ENCODE measurements at places on chromosomes 7 and 10.

- no peak for DNase-seq
- no peaks in the 10 kb centered on the region for H3K36me3 ChIP-seq
Measured at GRCh38 chr10:79984851-79985250, 35.9 kb upstream of the SFTPD start.

DNA sequence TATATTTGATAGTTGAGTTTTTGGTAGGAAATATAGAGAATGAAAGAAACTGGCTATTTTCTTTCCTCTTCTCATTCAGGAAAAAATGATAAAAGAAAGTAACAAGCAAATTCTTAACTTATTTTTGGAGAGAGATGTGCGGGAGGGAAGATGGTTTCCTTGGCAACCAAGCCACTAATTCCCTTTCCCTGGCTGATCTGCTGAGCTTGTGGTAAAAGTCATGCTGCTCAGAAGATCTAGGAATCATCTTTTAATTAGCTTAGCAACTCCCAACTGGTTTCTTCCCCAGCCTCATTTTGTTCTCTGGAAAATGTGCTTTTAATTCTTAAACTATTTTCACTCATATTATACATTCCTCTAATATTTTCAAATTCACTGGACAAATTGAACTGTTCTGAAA is 11.8 kb downstream of the UROS start:
- H3K27me3 ChIP-seq: no peaks in the 10 kb centered on the region
- no peak overlapping the region for H3K27ac ChIP-seq
- no peaks in the 10 kb centered on the region for H3K4me1 ChIP-seq
- no peak overlapping the region for H3K4me3 ChIP-seq
- DNase-seq: no peak
- H3K36me3 ChIP-seq: peaks cover 3% of the 10 kb centered on the region

DNA sequence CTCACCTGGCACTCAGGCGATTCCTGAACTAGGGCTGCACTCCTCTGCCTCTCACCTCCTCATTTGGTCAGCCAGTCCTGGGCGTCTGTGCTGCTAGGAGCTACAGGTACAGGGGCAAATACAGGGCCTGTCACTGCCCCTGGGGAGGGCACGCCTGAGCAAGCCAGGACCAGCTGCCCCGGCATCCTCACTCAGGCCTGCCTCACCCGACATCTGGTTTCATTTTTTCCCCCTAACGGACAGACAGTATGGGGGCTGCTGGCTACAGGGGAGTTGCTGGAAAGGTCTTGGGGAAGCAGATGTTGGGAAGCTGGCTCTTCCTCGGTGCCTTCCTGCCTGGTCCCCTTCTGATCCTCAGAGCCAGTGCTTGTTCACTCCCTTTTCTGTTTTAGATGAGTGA is 77.3 kb upstream of the PPIF start:
- no peak overlapping the region for H3K4me3 ChIP-seq
- peaks cover 1% of the 10 kb centered on the region for H3K4me1 ChIP-seq
- no peak overlapping the region for H3K27ac ChIP-seq
- no peaks in the 10 kb centered on the region for H3K27me3 ChIP-seq

GRCh38 chr7:75915416-75916156 is 631 bp downstream of the POR start:
- peak overlapping the region; percentile 77 for H3K4me3 ChIP-seq
- no peak for DNase-seq
- no peaks in the 10 kb centered on the region for H3K27me3 ChIP-seq
- H3K27ac ChIP-seq: peak overlapping the region; percentile 100
- no peaks in the 10 kb centered on the region for H3K36me3 ChIP-seq

- H3K4me3 ChIP-seq: no peak overlapping the region
- H3K36me3 ChIP-seq: no peaks in the 10 kb centered on the region
- H3K27ac ChIP-seq: no peak overlapping the region
- peaks cover under 1% of the 10 kb centered on the region for H3K27me3 ChIP-seq
Measured at GRCh38 chr10:67476201-67476600, 219.8 kb downstream of the CTNNA3 start.

DNA sequence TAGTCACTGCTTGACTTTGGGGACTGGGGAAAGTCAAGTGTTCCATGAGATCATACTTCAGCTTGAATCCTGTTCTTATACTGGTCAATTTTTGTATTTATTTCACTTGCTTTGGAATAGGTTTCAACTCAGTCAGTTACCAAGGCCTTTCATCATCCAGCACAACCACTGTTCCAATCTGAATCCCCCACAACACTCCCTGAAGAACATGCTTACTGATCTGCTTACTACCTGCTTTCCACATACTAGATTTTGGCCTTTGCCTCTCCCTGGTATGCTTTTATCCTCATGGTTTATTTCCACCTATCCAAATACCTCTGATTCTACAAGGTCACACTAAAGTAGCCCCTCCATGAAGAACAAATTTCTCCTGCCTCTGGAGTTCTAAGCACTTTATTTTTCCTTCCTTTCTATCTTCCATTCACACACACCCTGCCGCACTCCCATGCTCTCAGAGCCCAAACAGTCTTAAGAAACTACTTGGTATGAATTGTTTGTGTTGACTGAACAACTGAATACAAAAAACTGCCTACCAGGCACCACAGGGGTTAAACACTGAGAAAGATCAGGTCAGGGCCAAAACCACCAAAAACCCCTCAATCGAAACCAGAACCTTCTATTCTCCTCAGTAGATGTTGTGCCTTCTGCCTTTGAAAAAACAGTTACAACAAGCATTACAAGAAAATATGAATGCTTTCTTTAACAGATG is 178.1 kb downstream of the AVL9 start:
- H3K36me3 ChIP-seq: no peaks in the 10 kb centered on the region
- no peak for DNase-seq
- no peak overlapping the region for H3K4me3 ChIP-seq
- no peaks in the 10 kb centered on the region for H3K27me3 ChIP-seq
- no peak overlapping the region for H3K27ac ChIP-seq

GRCh38 chr7:85078181-85078580 is 108.7 kb downstream of the SEMA3D start:
- H3K27me3 ChIP-seq: no peaks in the 10 kb centered on the region
- H3K4me1 ChIP-seq: no peaks in the 10 kb centered on the region
- H3K27ac ChIP-seq: no peak overlapping the region
- H3K36me3 ChIP-seq: no peaks in the 10 kb centered on the region

DNA sequence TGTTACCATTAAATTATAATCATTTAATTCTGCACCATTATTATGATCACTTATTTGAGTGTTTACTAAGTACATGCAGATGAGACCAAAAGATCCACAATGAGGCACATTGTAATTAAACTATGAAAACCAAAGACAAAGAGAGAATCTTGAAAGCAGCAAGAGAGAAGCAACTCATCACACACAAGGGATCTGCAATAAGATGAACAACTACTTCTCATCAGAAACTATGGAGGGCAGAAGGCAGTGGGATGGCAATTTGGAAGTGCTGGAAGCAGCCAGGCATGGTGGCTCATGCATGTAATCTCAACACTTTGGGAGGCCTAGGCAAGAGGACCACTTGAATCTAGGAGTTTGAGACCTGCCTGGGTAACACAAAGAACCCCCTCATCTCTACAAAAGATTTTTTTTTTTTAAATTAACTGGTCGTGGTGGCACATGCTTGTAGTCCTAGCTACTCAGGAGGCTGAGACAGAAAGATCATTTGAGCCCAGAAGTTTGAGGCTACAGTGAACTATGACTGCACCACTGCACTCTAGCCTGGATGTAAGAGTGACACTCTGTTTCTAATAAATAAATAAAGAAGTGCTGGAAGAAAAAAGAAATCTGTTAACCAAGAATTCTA is 47.7 kb downstream of the CDK6 start:
- H3K27ac ChIP-seq: no peak overlapping the region
- H3K4me3 ChIP-seq: no peak overlapping the region
- no peaks in the 10 kb centered on the region for H3K36me3 ChIP-seq
- no peaks in the 10 kb centered on the region for H3K27me3 ChIP-seq
- H3K4me1 ChIP-seq: peaks cover 2% of the 10 kb centered on the region

GRCh38 chr7:32047075-32047474 is 23.1 kb downstream of the PDE1C start:
- H3K4me1 ChIP-seq: no peaks in the 10 kb centered on the region
- no peak for DNase-seq
- H3K27me3 ChIP-seq: no peaks in the 10 kb centered on the region
- H3K4me3 ChIP-seq: no peak overlapping the region
- no peak overlapping the region for H3K27ac ChIP-seq

- H3K27ac ChIP-seq: no peak overlapping the region
- no peaks in the 10 kb centered on the region for H3K36me3 ChIP-seq
- H3K27me3 ChIP-seq: no peaks in the 10 kb centered on the region
Measured at GRCh38 chr7:95871075-95871848, 98.9 kb downstream of the DYNC1I1 start.

DNA sequence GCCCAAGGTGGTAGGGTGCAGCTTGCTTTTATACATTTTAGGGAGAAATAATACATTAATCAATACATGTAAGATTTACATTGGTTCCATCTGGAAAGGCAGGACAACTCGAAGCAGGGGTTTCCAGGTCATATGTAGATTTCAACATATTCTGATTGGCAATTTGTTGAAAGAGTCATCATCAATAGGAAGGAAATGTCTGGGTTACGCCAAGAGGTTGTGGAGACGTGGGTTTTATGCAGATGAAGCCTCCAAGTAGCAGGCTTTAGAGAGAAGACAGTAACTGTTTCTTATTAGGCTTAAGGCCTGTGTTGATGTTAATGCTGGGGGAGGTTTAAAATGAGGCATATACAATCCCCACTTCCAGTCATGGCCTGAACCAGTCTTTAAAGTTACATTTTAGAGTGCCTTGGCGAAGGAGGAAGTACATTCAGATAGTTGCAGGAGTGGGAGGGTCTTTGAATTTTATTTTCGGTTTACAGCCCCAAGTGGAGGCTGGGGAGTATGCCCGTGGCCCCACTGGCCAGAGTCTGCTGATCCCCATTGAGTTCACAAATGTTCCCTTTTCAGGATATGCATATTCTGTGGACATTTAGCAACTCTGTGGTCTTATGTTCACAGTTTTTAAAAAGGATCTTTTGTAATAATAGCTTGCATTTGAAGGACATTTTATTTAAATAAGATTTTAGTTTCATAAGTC is 166.0 kb upstream of the GDF10 start:
- no peaks in the 10 kb centered on the region for H3K4me1 ChIP-seq
- H3K36me3 ChIP-seq: no peaks in the 10 kb centered on the region
- H3K4me3 ChIP-seq: no peak overlapping the region
- DNase-seq: no peak
- H3K27ac ChIP-seq: no peak overlapping the region

- no peaks in the 10 kb centered on the region for H3K27me3 ChIP-seq
- no peak overlapping the region for H3K4me3 ChIP-seq
- H3K36me3 ChIP-seq: peaks cover 2% of the 10 kb centered on the region
- no peak overlapping the region for H3K27ac ChIP-seq
- DNase-seq: no peak
Measured at GRCh38 chr7:149722356-149722957, 50.9 kb downstream of the ZNF467 start.

DNA sequence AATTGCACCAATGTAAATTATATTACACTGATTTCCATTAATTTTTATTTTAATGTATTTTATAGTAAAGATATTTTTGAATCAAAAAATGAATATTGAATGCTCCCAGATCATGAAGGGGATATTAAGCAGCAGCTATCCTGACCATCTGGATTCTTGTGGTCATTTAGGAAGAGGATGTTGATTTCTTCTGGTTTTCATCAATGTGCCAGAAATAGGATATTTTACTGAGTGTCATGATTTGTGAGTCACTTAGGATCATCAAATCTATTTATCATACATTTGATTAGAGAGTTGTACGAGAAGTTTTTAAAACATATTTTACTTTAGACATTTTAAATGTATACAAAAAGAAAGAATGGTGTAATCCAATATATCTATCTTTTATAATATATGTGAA is 366.3 kb upstream of the CHRM2 start:
- no peak for DNase-seq
- H3K27me3 ChIP-seq: no peaks in the 10 kb centered on the region
- H3K4me3 ChIP-seq: no peak overlapping the region
- no peaks in the 10 kb centered on the region for H3K36me3 ChIP-seq

GRCh38 chr10:7302392-7302906 is 108.4 kb downstream of the SFMBT2 start:
- H3K27ac ChIP-seq: no peak overlapping the region
- no peaks in the 10 kb centered on the region for H3K4me1 ChIP-seq
- no peaks in the 10 kb centered on the region for H3K36me3 ChIP-seq
- no peak overlapping the region for H3K4me3 ChIP-seq
- H3K27me3 ChIP-seq: no peaks in the 10 kb centered on the region

DNA sequence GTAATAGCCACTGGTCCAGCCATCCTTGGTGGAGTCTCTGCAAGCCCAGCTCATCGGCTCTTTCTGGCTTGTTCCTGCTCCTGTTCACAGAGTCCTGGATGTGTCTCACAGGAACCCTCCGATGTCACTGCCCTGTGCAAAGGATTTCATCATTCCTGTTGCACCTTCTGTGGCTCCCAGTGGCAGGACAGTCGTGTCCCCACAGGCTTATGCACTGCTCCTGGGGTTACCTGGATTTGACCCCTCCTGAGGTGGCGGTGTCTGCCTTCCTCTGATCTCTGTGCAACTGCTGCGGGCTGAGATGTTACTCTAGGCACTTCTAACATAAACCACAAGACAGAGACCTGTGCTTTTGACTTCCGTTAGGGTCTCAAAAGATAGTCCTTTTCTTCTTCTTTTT is 30.6 kb downstream of the APBB1IP start:
- H3K27me3 ChIP-seq: no peaks in the 10 kb centered on the region
- no peaks in the 10 kb centered on the region for H3K4me1 ChIP-seq
- no peak for DNase-seq

- H3K27ac ChIP-seq: no peak overlapping the region
- no peaks in the 10 kb centered on the region for H3K27me3 ChIP-seq
- DNase-seq: peak; percentile 40
- no peaks in the 10 kb centered on the region for H3K4me1 ChIP-seq
- H3K36me3 ChIP-seq: no peaks in the 10 kb centered on the region
Measured at GRCh38 chr10:26890956-26891355, 30.2 kb upstream of the ABI1 start.

DNA sequence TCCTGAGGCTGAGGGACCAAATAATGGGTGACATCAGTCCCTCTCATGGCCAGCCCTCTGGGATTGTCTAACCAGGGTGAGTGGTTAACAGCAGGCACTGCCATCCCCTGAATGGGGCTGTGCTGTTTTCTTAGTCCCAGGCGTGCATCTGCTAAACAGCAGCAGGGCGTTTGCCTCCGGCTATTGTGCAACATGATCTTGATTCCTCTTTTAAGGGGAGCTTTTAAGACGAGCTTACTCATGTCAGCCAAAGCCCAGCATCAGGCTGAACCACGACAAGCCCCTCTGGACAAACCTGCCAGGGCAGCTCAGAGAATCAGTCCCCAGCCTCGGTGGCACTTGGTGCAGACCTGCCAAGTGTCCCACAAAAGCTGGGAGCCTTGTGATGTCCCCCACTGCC is 16.2 kb upstream of the IGFBP3 start:
- H3K27ac ChIP-seq: no peak overlapping the region
- no peaks in the 10 kb centered on the region for H3K27me3 ChIP-seq
- H3K36me3 ChIP-seq: no peaks in the 10 kb centered on the region
- H3K4me1 ChIP-seq: no peaks in the 10 kb centered on the region
- no peak overlapping the region for H3K4me3 ChIP-seq
- no peak for DNase-seq

DNA sequence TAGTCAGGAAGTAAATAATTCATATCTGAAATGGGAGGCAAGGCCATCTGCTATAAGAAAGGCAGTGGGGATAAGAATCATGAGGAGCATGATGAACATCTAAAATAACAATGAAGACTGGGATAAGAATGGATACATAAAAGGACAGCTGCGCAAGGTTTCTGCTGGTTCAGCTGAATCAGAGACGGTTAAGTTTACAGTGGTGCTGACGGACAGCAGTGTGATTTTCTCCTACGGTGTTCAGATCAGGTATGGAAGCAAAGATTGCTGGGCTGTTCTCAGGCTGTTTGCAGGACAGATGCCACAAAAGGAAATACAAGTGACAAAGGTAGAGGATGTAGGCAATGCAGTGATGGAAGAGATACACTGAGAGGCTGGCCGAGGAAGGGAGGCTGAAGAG is 8.4 kb downstream of the CYCS start:
- no peak for DNase-seq
- H3K36me3 ChIP-seq: peaks cover 14% of the 10 kb centered on the region
- no peak overlapping the region for H3K27ac ChIP-seq

Data from liver (tissue), 10 donors.